A549 treated with Hydrocortisone at 1 μM for 4 hours (cell line): ENCODE measurements at places on chromosomes 3 and 15. TPM values are rescaled to one million over a fixed set of nuclear protein-coding genes. Genes with fewer than 3 reads are reported as not detected.

KNG1 gene
- 0.06 TPM in 1 of 5 replicates, not detected in the others for total RNA-seq

KBTBD12 gene
- total RNA-seq, result not detected in 5 replicates

SLC26A6 gene
- total RNA-seq, result 14.6 to 16.8 TPM (median 15.2 TPM) in 5 replicates

TMEM40 gene
- 0.15 to 0.68 TPM (median 0.50 TPM) in 5 replicates for total RNA-seq

SEMA7A gene
- 1.3 to 1.7 TPM (median 1.5 TPM) in 5 replicates for total RNA-seq
